ENCODE measurements at places on chromosomes 1 and 21.

DNA sequence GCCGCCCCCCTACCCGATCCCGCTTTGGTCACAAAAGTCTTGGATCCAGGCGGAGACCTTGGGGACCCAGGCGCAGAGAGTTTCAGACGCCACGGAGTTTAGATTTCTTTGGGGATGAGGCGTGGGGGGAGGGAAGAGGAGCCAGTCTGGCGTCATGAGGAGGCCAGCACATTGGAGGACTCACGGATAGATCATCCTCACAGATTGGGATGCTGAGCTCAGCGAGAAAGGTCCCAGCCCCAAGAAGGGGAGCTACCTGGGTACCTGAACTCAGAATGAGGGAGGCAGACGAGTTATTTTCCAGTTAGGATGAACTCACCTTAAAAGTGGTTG, 393 bp downstream of the ELAPOR1 start:
- no peak for DNase-seq

DNA sequence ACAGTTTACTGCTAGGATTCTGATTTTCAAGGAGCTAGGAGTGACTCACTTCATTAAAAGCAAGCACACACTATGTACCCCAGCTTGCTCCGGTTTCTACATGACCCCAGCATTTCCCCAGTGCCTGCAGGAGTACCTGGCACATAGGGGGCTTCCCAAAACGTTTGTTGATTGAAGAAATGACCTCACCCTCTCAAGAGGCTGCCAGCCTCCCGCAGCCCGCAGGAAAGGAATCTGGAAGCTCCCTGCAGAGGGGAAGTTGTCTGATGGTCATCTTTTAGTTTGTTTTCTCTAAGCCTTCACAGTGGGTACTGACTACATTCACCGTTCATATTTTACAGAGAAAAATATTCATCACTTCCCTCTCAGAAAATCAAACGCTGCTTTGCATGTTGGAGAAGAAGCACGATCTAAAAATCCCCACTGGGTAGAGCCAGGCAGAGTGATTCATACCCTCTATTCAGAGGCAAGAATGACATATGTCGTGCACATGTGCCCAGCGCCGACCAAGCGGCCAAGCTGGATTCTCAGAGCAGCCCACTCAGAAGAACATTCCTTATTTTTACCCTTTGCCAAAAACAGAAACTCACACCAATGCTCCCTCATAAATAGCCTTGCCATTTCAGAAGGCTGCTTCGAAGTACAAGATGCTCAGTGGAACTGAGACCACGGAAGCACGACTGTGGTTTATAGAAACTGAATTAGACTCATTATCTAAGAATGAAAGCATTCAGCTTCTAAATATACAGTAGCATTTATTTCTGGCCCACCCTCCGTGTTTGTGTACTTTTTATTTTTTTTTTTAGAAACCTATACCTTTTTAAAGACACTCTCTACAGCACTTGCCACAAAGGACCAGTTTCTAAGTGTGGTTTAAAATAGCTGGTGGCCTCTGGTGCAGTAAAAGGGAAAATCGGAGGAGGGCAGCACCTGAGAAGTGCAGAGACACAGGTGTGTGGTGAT, 143.2 kb downstream of the MIS18A start:
- no peak for DNase-seq

GRCh38 chr1:201597551-201598230, 58.8 kb downstream of the NAV1 start:
- DNase-seq, result peak; percentile 69

DNA sequence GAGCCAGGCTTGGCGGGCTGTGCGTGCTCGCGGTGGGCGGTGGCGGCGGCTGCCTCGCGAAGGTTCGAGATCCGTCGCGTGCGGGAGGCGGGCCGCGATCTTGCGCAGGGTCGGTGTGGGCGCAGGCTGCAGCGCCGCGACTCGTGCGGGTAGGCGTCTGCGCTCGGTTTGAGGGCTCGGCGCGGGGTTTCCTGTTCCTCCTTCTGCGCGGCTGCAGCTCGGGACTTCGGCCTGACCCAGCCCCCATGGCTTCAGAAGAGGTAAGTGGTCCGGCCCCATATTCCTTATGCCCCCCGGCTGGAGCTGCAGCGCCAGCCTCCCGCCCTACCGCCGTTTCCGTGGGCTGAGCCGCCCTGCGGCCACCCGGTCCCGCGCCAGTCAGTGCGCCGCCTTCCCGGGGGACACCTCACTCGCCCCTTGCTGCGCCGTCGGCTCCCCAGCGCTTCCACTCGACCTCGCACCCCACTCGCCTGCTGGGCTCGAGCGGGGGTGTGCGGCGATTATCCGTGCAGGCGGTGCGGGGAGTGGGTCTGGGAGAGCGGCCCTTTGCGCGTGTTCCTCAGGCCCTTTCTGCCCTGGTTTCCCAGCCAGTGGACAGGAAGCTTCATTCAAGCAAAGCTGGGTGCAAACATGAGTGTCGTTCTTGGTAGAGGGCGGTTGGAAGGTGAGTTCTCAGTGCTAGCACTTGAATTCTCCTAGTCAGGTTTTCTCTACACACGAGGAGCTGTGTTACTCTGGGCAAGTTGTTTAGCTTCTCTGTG, at the start of gene CACYBP:
TSS of gene CACYBP (plus strand) at position 12 of the 761 bp plus-strand sequence. CDS start at position 246, 234 bp downstream.
- no peak for DNase-seq

GRCh38 chr1:165389609-165390008, 33.1 kb upstream of the LMX1A start:
- DNase-seq, result no peak

DNA sequence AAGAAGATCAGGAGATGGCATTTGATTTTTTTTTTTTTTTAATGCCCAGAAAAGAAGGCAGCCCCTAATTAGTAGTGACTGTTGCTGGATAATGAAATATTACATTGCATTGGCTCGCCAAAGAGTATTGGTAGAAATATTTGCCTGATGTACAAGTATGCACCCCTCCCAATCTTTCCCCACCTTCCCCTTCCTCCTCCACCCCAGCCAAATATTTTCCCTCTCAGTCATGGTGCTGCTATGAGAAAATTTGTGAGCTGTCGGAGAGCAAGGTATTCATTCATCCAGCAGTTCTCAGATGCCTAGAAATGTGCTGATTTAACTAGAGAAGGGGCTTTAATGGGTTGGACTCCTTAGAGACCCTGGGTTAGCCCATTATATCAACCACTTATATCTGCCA, 50.5 kb upstream of the IKBKE start:
- DNase-seq, result no peak

- no peak for DNase-seq
Observed at GRCh38 chr1:118136187-118136941, 48.7 kb downstream of the SPAG17 start.

DNA sequence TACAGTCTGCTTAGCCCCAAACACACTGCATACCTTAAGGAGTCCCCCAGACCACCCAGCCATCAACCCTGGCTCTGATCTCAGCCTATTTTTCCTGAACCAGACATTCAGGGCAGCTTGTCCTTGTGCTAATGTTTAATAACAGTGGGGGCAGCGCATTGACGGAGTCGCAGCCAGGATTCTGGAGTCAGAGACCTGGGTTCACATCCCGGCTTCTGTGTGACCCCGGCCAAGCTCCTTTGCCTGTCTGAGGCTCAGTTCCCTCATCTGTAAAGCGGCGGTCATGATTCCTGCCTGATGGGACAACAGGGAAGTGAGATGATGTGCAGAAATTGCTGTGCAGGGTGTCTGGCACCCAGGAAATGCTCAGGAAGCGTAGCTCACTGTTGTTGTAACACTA, 63.1 kb downstream of the MATN1 start:
- DNase-seq, result no peak

- DNase-seq, result no peak
Observed at GRCh38 chr1:209648346-209648745, 3.9 kb downstream of the LAMB3 start.

DNA sequence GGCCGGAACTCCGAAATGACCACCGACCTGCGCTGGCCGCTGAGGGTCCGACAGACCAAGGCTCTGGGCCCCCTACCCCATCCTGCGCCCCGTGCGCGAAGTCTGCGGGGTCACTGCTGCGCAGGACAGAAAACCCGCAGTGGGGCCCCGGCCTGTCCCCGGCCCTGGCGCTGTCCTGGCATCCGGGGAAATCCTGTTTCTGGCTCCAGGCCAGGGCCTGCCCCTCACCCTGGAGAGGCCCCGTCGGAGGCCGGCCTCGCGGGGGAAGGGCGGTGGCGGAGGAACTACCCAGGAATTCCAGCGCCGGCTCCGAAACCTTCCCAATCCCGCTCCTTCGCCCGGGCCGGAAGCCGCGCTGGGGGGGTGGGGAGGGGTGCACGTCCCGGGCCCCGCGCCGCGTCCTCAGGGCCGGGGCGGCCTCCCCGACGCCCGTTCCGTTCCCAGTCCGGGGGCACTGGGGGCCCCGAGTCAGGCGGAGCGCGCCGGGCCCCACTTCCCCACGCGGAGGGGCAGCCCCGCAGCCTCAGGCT, 77.0 kb downstream of the MORN1 start:
- peak; percentile 91 for DNase-seq

GRCh38 chr1:157034137-157034800, 11.3 kb downstream of the ARHGEF11 start:
- DNase-seq, result no peak

DNA sequence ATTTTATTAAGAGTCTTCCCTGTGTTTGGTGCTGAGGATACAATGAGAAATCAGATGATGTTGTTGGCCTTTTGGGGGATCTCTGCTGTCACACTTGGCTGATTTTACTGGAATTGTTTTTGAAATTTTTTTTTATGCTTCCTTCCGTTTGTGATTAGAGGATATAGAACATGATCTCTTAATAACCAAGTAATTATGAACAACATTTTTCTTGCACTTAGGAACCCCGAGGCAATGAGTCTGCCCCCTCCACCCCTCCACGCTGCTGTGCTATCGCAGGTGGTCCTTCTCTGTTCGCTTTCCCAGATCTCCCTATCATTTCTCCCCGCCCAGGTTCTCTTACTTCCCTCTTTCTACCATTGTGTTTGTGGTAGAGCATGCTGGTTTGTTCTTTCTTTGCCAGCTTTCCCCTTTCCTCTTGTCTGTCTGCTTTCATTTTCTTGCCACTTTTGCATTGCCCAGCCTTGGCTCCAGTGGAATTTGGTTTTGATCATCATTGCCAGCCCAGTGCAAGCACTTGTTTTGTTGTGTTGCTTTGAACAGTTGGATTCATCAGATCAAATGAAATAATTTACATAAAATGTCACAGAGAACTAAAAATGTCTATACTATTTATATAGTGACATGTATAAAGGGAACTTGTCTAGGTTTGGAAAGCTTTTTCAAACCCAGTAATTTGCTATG, 73.1 kb upstream of the SCCPDH start:
- no peak for DNase-seq

DNA sequence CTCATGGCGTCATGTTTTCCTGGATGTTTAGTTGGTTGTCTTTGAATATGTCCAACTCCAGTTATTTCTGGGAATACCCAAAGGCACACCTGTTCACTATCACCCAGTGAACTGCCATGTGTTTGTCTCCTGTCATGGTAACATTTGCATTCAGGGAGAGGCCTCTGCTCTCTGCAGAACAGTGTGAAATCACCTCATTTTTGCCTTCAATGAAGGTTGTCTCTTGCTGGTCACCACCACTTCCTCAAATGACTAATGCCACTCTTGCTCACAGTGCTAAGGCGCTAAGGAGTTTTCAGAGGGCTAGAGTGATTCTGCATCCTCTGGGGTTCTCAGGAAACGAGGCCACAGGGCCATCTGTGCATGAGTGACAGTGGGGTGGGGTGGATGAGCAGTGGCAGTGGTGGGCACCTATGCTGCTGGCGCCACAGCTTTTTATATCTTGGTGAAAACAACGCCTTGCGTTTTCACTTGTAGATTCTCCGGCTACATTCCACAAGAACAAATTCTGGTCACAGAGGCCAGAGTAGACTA, 60.0 kb upstream of the ATP5PO start:
- DNase-seq, result no peak

GRCh38 chr1:164765557-164765956, 206.6 kb downstream of the PBX1 start:
- no peak for DNase-seq

DNA sequence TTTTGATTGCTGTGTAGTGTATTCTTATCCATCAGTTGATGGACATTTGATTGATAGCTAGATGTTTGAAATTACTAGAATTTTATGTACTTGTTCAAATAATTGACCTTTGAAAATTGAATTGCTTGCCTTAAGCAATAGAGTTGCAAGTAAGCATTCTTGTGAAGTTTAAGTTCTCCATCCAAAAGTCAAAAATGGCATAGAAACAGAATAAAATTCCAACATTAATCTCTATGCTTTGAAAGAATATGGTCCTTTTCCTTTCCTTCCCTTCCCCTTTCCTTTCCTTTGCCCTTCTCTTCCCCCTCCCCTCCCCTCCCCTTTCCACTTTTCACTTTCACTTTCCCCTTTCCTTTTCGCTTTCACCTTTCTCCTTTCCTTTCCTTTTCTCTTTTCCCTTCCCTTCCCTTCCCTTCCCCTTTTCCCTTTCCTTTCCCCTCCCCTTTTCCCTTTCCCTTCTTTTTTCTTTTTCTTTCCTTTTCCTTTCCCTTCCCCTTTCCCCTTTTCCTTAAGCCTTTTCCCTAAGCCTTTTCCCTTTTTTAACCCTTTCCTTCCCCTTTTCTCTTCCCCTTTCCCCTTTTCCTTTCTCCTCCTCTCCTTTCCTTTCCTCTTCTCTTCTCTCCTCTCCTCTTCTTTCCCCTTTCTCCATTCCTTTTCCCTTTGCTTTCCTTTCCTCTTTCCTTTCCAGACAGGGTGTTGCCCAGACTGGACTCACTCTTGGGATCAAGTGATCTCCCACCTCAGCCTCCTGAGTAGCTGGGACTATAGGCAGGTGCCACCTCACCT, 67.4 kb downstream of the SASS6 start:
- no peak for DNase-seq

- no peak for DNase-seq
Observed at GRCh38 chr1:57319165-57319564, 104.7 kb downstream of the DAB1 start.

- DNase-seq, result no peak
Observed at GRCh38 chr1:3026124-3026523, 4.9 kb downstream of the ACTRT2 start.

DNA sequence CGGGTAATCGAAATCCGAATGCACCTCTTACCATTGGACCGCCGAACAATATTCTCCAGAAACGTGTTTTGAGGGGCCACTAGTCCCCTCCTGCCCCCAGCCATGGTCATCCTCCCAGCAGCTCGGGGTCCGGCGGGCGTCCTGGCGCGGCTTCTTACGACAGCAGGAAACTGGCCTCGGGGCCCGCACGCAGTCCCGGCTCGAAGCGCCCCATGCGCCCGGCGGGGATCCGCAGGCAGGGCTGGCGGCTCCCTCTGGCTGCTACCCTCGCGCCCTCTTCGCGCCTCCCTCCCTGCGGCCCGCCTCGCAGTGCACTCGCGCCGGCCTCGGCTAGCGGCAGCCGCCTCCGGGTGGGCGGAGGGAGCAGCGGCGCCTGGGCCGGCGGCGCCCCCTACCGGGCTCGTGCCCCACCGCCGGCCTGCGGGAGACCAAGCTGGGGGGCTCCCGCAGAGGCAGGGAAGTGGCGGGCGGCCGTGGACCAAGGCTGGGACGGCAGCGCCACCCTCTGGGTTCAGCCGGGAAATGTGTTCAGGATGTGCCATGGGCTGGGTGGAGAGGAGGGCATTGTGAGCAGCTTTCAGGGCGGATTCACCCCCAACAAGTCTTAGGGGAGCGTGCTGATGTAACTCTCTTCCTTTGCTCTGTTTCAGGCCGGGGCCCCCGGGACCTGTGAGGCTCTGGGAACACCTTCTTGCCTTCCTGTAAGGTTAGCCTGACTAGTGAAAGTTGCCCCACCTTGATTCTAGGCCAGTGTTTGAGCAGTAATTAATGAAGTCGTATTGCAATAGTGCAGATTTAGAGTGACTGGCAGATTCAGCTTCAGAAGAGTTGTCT, at the start of gene KCNH1:
TSS of gene KCNH1 (minus strand) at position 313 of the 834 bp plus-strand sequence. CDS start at position 110, 203 bp downstream.
- peak; percentile 97 for DNase-seq

GRCh38 chr21:34022627-34023335, 50.6 kb upstream of the MRPS6 start:
- no peak for DNase-seq

- DNase-seq, result no peak
Observed at GRCh38 chr1:80447526-80447925, 1353.2 kb upstream of the ADGRL2 start.

- peak; percentile 73 for DNase-seq
Observed at GRCh38 chr1:56967900-56968832, 2.4 kb upstream of the C8B start.

All from endothelial cell (in vitro differentiated cells).